Foreskin keratinocyte (primary cell): ENCODE measurements at places on chromosomes 16 and 17. TPM values are rescaled to one million over a fixed set of nuclear protein-coding genes. Genes with fewer than 3 reads are reported as not detected.

DNA sequence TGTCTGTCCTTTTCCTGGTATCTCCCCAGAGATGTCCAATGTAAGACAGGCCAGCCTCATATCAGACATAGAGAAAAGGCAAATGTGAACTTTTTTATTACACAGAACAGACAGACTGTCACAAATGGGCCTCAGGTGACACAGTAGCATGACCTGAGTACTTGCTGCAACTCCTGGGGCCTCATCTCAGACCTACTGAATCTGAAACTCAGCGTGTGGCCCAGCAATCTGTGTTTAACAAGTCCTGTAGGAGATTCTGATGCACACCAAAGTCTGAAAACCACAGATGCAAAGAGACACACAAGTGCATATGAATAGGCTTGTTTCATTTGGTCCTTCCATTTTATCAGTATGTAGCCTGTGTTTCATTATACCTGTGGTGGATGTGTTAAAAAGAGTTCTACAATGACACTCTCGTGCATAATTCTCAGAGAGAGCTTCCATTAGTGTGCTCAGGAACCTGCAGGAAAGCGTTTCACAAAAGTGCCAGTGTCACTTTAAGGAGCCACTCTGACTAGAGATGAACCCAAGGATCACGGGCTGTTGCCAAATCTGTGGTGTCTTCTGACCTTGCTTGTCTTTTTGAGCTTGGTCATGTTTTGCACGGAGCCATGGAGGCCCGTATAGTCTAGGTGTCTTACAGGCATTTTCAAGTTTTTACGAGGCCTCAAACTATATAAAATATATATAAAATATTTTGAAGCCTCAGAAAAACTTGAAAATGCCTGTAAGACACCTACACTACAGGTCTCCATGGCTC is 33.8 kb upstream of the NF1 start:
- DNase-seq: no peak

GRCh38 chr17:19647697-19648474 is 665 bp upstream of the ALDH3A2 start:
- no peak for DNase-seq

TBC1D3H gene
- not detected in 2 replicates for total RNA-seq

GP1BA gene
- total RNA-seq: not detected in 2 replicates
